CD4-positive, alpha-beta T cell treated with Interleukin-6 at 100 ng/mL for 8 hours (primary cell): ENCODE measurements at places on chromosomes 5 and 9.
A peak's percentile ranks its signal among the peaks of the same experiment; 100 is the strongest.

GRCh38 chr5:37667846-37668245, 172.0 kb downstream of the GDNF start:
- no peak for DNase-seq

DNA sequence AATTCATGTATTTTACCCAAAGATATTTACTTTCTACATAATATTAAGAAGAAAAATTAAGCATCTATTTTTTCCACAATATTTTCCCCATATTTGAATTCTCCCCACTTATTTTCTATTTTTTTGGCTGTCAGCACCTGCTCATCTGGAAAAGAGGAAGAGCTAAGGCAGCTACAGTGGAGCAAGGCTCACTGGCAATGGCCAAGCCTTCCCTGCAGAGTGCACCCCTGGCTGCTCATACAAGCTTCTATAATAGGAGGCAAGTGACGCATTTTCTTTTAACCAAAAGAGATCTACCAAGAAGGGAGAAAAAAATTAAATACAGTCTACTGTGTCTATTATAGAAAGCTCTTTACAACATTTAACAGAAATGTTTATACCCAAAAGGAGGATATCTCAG, 72.5 kb downstream of the AUH start:
- DNase-seq, result no peak

GRCh38 chr5:179967489-179967888, 59.8 kb upstream of the TBC1D9B start:
- no peak for DNase-seq

DNA sequence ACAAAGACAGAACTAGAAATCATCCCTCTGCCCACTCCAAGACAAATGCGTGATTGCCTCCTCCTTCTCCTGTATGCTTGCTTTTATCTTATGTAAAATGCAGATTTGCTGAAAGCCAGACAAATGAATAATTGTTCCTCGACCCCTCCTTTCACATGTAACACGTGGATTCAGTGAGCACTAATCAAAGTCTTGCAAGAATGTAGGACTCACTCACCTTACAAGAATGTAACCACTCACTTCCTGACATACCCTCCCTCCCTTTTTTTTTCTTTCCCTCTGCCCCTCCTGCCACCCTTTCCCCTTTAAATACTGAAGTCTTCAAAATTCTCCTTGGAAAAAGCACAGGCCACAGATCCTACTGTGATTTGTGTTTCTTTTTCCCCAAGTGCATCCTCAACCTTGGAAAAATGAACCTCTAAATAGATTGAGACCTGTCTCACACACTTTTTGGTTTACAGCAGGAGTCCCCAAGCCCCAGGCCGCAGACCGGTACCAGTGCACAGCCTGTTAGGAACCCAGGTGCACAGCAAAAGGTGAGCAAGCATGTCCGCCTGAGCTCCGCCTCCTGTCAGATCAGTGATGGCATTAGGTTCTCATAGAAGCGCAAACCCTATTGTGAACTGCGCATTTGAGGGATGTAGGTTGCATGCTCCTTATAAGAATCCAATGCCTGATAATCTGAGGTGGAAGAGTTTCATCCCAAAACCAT, 29.4 kb upstream of the HSD17B3 start:
- no peak for DNase-seq

DNA sequence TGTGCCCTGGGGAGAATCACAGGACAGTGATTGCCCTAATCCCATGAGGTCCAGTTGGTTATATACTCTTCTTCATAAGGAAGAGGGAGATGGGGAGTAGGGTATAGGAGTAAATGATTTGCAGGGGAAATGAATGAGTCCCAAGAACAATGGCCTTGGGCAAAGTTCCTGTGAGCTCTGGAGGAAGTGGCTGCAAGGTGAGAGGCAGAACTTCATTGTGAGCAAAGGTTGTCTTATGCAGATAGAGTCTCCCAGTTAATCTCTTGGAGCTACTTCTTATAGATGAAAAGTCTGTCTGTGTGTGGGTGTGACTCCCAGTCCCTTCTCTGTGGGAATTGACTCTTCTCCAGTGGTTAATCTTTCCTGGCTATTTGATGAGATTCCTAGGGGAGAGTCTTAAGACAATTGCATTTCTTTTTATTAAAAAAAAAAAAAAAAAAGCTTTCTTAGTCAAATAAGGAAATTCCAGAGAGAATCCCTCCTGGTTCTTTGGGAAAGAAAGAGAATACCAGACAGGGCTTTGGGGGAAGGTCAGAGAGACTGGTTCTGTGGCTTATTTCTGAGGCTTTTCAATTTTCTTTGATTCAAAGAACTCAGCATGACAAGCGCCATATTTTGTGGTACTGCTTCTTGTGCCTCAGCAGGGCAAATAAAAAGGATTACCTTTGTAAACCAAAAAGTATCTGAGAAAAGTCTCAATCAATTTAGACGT, 33.6 kb upstream of the MEGF10 start:
- DNase-seq, result no peak

GRCh38 chr5:91025956-91026355, 357.2 kb downstream of the ARRDC3 start:
- DNase-seq, result no peak

GRCh38 chr9:109499093-109499630, 1.1 kb upstream of the PTPN3 start:
- DNase-seq, result no peak

DNA sequence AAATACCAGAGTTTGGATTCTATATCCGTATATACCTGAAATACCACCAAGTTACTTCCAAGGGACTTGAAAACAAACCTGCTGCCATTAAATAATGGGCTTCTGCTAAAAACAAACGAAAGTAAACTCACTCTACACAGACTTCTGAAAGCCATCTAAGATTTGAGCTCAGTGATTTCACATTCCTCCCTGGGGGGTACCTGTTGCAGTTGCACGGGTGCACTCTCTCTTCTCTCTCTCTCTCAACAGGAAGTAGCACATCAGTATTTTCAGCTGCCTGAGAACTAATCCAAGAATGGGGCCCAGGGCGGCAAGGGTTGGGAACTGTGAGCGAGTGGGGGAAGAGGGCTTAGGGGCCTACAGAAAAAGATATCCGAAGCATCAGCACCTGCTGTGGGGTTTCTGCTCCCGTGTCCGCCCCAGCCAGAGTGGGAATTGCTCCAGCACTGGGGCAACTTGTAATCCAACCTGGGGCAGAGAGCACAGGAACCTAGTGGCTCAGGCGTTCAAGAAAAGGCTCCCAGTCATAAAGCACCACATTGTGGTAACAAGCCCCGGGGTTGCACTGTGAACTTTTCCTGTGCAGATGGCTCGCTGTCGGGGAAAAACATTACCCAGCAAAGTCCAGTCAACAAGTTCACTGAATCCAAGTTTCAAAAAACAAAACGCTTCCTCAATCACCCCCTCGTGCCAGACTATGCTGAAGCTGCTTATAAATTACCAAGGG, 99.8 kb downstream of the EFNA5 start:
- DNase-seq, result peak; percentile 3

GRCh38 chr9:125889476-125890419, 142.6 kb downstream of the PBX3 start:
- DNase-seq, result peak; percentile 1

DNA sequence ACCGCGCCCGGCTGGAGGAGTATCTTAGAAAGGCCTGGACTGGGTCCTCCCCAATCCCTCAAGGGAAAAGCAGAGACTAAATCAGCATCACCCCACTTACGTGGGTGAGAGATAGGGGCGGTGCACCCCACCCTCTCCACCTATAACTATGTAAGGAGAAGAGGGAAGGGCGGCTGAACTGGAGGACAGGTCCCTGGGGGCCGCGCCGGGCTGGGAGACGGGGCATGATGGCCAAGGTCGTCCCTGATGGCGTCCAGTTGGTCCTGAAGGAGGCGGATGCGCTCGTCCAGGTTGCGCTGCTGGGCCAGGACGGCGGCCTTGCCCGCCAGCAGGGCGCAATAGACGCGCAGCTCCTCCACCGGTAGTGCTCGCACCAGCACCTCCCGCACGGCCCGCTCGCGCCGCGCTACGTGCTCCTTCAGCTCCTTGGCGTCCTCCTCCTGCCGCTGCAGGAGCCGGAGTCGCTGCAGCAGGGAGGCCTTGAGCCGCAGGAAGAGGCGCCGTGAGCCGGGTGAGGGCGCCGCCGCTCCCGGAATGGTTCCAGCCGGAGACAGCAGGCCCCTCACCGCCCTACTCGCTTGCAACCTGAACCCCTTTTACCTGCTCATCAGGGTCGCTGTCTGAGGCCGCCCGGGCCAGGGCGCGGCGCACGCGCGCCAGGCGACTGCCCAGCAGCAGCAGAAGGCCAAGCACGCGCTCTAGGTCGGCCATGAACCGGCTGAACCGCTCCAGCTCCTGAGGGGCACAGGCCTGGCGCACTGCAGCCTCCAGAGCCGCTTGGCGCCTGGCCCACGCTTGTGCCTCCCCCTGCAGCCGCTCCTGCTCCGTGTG, 7.6 kb downstream of the SHROOM1 start:
- no peak for DNase-seq

- no peak for DNase-seq
These were observed 218.5 kb upstream of the IRX1 start for GRCh38 chr5:3377176-3377575.

DNA sequence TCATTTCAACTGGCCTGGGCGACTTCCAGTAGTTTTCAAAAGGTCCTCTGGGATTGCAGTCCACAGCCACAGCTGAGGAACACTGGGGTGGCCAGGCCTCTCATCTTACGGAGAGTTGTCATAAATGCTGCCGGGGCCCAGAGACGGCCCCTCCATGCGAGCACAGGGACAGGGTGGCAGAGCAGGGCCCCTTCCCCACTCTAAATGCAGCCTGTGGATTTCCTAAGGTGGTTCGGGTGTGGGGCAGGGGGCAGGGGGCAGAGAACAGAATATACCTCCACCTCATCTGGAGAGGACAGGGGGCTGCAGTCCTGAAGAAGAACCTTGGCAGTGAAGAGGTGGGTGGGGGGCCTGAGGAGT, 113.6 kb upstream of the TBC1D2 start:
- DNase-seq, result no peak

DNA sequence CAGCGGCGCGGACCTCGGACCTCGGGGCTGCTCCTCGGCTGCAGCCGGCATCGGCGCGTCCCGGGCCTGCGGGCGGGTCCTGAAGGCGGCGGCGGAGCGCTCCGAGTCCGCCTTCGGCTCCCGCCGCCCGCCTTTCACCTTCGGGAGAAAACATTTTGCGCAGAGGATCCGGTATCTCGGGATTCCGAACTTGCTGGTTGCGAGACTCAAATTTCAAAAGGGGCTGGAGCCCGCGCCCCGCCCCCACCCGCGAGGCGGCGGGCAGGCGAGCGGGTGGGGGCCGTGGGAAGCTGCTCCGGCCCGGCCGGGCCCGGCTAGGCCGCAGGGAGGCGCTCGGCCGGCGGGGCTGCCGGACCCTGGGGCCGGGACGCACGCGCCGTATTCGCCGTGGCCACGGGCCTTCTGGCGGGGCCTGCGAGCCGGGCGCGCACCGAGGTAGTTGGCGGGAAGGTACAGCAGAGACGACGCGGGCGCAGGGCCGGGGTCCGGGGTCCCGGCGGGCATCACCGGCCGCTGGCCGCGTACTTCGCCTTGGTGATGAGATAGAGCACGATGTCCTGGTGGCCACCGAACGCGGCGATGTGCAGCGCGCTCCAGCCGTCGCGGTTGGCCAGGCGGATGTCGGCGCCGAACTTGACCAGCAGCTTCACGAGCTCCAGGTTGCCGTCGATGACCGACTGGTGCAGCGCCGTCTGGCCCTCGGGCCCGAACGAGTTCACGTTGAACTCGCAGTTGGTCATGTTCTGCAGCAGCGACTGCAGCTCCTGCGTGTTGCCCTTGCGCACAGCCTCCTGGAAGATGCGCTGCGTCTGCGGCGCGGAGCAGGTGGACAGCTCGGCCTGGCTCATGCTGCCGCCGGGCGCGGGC, 757 bp downstream of the NRARP start:
- no peak for DNase-seq

GRCh38 chr9:77677397-77677796, 29.3 kb upstream of the GNA14 start:
- no peak for DNase-seq

DNA sequence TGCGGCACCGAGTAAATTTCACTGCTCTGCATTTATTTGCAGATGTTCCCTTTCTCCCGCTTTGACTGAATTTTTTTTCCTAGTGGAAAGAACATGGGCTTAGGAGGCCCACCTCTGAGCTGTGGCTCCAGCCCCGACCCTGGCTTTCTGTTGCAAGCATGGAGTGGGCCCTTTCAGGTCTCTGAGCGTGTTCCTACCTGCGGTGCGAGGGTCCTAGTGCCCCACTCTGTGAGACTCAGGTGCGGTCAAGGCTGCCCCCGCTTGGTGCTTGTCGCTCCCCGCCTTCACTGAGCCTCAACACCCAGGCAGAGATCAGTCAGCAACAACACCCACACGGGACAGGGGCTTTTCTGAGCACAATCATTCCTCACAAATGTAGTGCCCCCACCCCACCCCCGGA, 32.0 kb downstream of the SLC6A3 start:
- no peak for DNase-seq

GRCh38 chr9:71897577-71897976, 13.4 kb downstream of the ABHD17B start:
- DNase-seq, result peak; percentile 46

DNA sequence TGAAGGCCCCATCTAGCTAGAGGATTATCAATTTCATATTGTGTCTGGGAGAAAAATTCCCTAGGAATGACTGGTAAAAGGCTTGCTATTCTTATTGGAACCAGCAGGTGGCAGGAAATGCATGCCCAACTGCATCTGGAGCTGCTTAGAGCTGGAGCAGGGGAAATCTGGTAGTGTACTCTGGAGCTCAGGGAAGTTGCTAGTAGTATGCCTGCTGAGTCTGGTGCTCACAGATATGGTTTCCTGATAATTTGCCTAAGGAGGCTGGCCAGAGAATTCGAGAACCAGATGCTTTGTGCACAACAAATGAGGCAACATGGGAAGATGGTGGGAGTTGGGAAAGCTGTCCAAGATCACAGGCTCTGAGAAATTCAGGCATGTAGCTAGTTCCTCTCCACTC, 53.7 kb downstream of the G3BP1 start:
- peak; percentile 36 for DNase-seq

GRCh38 chr5:35672995-35673394, 55.3 kb downstream of the SPEF2 start:
- DNase-seq, result peak; percentile 30

GRCh38 chr9:115042781-115043509, 75.0 kb downstream of the TNC start:
- DNase-seq, result no peak

- no peak for DNase-seq
These were observed 42.7 kb downstream of the C5orf22 start for GRCh38 chr5:31574772-31575171.

DNA sequence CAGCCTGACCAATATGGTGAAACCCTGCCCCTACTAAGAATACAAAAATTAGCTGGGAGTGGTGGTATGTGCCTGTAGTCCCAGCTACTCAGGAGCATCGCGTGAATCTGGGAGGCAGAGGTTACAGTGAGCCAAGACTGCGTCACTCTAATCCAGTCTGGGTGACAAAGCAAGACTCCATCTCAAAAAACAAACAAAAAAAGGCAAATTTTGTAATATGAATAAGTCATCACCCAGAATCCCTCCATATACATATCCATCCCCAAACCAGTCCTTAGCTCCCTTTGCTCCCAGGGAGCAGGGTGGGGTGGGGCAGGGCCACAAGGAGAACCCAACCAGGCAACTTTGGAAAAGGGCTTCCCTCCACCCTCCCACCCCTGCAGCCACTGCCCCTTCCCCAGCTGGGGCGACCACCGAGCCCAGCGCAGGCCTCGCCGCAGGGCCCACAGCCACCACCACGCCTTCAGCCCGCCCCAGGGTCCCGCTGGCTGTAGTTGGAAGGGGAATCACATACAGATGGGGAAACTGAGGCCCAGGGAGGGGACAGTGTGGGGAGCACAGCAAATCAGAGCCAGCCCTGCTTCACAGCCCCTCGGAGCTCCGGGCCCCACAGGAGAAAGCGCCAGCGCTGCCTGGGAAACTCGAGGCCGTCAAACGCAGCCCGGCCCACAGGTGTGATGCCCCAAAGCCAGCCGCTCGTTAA, 7.8 kb downstream of the NOTCH1 start:
- DNase-seq, result no peak
